ENCODE measurements at places on chromosomes 6 and 20.

- DNase-seq: no peak
Measured at GRCh38 chr20:23318347-23318746, 32.2 kb upstream of the NXT1 start.

DNA sequence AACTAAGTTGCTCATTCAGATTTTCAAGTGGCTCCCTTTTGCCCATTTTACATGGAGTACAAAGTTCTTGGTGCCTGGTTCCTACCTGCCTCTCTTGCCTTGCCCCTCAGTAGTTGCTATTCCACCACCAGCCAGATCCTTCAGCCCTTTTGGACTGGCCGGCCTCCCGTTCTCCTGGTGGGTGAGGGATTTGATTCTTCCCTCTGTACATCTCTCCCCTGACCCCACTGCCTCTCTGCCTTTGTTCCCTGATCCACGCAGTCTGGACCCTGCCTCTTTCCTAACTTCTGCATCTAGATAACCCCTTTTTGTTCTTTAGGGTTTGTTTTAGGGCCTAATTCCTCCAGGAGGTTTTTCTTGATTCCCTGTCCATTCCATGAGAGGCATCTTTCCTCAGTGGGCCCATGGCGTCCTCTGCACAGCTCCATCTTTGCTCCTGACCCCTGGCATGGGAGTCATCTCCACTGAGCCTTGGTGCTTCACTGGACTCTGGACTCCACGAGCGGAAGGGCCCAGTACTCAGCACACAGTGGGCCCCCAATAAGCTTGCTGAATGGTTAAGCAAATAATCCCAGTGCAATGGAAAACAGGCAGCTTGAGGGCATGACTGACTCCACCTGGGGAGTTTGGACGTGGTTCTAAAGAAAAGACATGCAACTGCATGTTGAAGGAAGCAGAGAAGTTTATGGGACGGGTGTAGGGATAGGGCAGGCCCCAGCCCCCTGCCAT is 309.3 kb upstream of the SUPT3H start:
- DNase-seq: no peak

DNA sequence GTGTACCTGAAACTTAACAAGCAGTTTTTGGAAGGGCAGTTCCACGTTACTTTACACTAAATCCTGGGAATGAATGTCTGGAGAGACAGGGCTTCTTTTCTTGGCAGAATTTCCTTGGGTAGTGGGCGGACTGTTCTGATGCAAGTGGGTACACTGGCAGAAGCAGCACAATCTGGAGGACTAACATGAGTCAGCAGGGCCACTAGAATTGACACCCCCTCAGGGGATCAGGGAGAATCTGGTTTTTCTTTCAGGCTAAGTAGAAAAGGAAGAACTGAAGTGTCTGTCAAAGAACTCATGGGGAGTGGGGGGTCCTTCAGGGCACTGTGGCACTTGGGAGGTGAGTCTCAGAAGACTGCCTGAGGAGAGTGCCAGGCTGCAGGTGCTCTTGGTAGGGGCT is 34.6 kb downstream of the PANK2 start:
- peak; percentile 89 for DNase-seq

GRCh38 chr6:71886184-71887005 is at the start of gene RIMS1:
Gene RIMS1 (plus strand): TSS chr6:71886550. CDS start chr6:71887024, 474 bp downstream.
- DNase-seq: no peak

DNA sequence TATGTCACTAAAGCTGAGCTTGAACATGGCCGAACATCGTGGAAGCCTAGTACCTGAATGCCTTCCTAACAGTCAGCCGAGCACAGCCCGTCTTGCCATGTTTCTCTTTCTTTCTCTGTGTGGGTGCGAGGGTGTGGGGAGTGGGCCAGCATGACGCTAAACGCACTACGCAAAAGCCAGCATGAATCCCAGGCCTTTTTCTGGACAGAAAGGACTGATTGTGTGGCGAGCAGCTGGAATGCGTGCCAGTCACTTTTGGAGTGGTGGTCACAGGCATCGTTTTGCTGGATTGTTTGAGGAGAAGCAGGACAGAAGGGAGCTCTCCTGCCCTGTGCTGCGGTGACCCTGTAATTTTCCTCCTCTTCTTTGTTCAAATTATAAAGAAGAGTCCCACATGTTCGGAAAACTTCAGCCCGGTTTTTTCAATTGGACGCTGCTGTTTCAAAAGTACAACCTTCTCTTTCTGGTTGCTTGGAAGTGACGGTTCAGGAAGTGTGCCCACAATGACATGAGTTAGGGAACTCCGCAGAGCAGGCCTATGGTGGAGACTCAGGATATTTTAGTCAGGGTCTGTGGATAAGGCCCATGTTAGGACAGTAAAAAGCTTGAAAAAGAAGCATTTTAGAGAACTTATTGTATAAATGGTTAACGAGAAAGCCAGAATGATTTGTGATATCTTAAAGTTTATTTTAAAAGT is 54.3 kb downstream of the PDE7B start:
- DNase-seq: no peak

- DNase-seq: no peak
Measured at GRCh38 chr6:85453490-85453889, 3.6 kb downstream of the NT5E start.

GRCh38 chr6:107956586-107957307 is 1.3 kb downstream of the SEC63 start:
- DNase-seq: peak; percentile 48

- DNase-seq: peak; percentile 52
Measured at GRCh38 chr6:137341681-137342195, 122.6 kb upstream of the IFNGR1 start.

DNA sequence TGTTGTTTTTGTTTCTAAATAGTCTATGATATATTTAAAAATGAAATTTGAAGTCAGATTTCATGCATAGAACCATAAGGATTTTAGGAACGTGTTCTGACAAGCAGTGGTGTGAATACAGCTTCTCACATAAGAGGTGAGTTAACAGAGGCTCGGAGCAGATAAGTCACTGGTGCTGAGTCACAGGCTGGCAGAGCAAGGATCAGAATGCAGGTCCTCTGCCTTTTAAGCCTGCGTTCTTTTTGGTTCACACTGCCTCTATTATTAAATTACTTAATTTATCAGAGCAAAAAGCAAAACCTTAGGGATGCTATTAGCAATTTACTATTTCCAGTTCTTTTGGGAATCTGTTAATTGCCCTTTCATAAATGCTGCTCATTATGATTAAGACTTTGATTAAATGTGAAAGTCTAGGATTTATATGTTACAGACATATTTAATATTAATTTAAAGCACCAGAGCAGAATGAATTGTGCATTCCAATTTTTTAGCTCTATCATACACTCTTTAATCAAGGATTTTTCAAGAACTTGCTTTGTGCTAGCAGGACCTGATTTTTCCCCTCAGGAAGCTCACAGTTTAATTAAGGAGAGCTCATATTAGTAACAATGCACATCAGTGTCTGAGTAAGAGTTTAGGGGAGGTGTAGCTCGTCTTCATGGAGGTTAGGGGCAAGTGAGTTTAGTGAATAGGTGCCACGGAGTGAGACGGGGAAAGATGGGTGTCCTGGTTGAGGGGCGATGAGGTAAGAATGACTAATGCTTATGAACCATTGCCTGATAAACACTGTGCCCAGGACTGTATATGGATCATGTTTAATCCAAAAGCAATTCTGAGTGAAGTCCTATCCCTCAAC is 212.7 kb upstream of the AGPAT4 start:
- no peak for DNase-seq

DNA sequence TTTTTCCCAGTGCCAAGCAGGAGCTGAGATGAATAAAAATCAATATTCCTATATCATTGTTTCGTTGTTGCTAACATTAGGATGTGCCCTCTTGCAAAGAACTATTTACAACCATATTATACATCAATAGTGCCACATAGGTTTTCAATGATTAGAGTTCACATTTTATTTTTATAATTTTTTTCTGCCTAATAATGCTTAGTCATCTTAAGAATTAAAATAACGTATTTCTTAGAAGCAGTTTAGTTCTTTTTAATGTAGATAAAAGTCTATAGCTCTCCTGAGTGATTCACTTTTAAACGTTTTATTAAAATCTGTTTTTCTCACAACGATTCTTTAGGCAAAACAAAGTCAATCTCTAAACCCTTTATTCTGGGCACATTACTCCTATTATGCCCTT is 71.6 kb downstream of the CHD6 start:
- no peak for DNase-seq

DNA sequence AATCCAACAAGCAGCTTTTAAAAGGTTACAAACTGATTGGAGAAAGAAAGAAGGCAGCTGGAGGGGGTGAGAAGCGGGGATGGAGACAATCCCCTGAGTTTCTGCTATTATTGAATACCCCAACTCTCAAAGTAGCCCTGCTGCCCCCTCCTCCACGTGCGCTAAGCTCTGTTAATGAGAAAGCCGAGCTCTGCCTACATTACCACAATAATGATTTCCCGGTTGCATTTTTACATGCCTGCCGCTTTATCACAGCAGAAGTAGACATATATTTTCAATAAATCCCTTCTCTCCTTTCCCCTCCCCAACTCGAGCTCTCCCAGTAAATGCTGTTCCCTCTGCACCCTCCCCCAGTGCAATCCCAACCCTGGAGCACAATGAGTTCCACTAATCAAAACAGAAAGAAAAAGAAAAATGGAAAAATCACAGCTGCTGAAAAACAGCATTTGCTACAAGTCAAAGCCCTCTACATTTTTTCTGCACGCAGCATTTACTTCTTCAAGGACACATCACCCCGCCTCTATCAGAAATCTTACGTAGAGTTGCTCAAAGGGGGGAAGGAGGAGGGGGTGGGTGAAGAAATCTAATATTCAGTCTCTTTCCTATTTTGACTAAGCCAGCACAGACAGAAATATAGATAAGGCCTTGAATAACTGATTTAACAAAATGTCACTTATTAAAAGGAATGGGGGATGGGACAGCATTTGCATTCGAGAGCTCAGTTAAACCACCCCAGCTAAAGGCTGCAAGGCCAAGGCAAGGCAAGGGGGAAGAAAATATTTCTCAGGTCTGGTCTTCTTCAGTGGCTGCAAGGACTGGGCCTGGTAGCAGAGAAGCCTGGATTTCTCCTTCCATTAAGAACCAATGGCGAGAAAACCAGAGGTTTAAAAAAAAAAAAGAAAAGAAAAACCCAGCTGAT is 10.7 kb downstream of the TRERF1 start:
- DNase-seq: no peak

GRCh38 chr20:3751675-3752385 is 15.7 kb downstream of the ADISSP start:
- peak; percentile 88 for DNase-seq

DNA sequence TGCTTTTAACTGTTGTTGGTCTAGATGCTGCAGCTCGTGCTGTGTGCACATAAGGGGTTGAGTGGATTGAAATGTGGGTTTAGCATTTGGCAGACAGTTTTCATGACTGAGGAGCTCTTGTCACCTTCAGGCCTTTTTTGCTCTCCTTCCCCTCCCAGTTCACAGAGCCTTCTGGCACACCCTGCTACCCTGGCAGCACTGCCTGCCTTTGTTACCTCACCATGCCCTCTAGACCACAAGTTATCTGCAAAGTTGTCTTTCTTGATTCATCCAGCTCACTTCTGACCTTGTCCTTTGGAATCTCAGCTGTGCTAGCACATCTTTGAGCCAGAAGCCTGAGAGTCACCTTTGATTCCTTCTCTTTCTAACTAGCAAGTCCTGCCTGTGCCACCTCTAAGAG is 348.9 kb upstream of the ZFP64 start:
- no peak for DNase-seq

DNA sequence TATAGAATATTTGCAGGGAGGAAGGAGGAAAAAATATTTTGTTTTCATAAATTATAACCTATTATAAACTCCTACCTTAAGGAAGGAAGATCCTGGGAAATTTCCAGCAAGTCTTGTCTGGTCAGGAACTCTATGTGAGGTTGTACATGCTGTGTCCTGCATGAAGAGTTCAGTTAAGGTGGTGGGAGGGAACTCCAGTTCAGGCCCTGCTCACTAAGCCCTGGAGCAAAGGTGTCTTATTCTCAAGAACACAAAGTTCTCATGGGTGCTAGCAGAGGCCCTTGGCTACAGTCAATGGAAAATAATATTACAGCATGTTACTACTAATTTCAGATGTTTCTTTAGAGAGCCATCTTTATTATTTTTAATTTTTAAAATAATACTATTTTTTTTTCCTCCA is 3.8 kb upstream of the OGFRL1 start:
- DNase-seq: no peak

DNA sequence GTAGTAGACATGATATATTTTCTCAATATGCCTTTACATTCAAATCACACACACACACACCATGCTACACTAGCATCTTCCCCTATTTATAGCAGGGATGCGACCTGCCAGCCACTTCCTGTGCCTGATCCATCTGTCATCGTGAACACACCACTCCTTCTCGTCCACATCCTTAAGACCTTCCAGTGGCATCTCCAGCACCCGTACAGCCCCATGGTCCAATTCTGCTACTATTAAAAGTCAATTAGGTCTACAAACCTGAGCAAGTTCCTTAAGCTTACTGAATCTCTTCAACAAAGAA is 54.5 kb downstream of the KIF16B start:
- DNase-seq: no peak

- peak; percentile 76 for DNase-seq
Measured at GRCh38 chr20:19621072-19621471, 137.0 kb upstream of the RIN2 start.

DNA sequence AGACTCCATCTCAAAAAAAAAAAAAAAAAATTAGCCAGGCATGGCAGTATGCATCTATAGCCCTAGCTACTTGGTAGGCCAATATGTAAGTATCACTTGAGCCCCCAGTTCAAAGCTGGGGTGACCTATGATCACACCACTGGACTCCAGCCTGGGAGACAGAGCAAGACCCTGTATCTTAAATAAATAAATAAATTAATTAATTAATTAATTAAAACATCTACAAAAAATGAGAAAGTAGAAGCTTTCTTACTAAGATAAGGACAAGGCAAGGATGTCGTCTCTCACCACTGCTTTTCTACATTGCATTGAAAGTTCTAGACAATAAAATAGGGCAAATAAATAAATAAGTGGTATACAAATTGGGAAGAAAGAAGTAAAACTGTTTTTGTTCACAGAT is 134.3 kb upstream of the CARMIL1 start:
- DNase-seq: no peak

DNA sequence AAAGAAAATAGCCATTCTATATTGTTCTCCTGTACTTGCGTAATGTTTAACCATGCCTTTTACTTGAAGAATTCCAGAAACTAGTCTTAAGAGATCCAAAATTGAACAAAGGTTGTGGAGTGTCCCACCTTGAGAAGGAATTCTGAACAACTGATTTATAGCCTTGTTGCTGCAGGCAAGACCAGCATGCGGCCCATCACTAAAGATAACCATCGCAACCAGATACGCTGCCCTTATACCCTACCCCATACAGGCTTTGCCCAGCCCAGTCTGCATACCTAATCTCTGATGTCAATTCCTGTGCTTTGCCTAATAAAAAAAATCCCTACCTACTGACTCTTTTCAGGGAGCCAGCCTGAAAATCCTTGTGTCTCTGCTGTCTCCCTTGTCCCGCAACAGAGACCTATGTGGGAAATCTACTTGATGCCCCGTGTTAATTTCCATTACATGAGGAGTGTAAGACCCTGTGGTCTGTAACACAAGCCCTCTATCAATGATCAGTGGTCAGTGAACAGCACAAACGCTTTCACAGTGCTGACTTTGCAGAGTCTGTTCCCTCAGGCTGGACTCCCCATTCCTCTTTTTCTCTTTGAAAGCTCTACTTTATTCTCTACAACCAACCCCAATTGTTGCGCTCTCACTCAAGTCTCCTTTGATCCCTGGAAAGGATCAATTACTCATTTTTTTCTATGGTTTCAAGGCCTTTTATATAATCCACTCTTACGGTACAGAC is 125.7 kb upstream of the BTBD3 start:
- no peak for DNase-seq
